ENCODE measurements at places on chromosomes 5 and 9. TPM values are rescaled to one million over a fixed set of nuclear protein-coding genes. Genes with fewer than 3 reads are reported as not detected.

Gene NXNL2
- total RNA-seq: not detected

Gene CDH6
- total RNA-seq: not detected

GRCh38 chr9:95729046-95729445, 146.4 kb upstream of the ERCC6L2 start:
- DNase-seq: no peak

Gene SLC6A7
- total RNA-seq: not detected

GRCh38 chr9:2461892-2462291, 159.7 kb upstream of the VLDLR start:
- no peak for DNase-seq

- peak; percentile 67 for DNase-seq
These were observed 100.7 kb downstream of the SUSD1 start for GRCh38 chr9:112074250-112075008.

GRCh38 chr9:110814159-110814558, 145.6 kb downstream of the MUSK start:
- no peak for DNase-seq

Gene SMU1
- total RNA-seq: 29.5 TPM

Gene NNT
- 63.4 TPM for total RNA-seq

GRCh38 chr5:1139331-1140170, 27.7 kb upstream of the SLC12A7 start:
- no peak for DNase-seq

DNA sequence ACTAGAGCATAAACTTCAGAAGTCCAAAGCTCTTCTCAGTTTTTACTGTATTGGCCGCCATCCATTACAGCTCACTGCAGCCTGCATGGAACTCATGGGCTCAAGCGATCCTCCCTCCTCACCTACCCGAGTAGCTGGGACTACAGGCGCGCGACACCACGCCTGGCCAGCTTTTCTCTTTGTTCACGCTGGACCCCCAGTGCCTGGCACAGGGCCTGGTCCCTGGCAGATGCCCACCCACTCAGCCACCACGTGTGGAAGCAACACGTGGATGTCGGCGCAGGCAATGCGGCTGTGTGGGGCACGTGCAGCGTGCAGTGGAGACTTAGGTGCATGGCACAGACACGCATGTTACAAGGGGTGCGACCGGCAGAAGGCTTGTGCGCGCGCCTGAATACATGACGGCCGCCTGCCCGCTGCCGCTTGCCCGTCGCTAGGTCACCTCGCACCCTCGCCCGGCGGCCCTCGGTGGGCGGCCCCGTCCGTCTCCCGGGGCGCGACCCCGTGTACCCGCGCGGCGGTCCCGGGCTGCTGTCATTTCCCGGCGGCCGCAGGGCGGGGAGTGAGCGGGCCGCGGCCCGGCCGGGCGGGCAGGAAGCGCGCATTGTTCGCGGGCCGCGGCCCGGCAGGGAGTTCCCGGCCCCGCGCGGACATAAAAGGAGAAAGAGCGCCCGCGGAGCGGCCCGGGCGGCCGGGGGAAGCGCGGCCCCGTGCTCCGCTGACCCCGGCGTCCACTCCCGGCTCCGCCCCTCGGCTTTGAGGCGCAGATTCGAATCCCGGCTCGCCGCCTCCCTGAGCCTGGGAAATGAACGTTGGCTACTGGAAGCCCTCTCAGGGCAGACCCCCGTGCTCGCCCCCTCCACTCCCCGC, 24.1 kb upstream of the PTGS1 start:
- DNase-seq: no peak

Gene SH3TC2
- not detected for total RNA-seq

Gene HK3
- 0.52 TPM for total RNA-seq

DNA sequence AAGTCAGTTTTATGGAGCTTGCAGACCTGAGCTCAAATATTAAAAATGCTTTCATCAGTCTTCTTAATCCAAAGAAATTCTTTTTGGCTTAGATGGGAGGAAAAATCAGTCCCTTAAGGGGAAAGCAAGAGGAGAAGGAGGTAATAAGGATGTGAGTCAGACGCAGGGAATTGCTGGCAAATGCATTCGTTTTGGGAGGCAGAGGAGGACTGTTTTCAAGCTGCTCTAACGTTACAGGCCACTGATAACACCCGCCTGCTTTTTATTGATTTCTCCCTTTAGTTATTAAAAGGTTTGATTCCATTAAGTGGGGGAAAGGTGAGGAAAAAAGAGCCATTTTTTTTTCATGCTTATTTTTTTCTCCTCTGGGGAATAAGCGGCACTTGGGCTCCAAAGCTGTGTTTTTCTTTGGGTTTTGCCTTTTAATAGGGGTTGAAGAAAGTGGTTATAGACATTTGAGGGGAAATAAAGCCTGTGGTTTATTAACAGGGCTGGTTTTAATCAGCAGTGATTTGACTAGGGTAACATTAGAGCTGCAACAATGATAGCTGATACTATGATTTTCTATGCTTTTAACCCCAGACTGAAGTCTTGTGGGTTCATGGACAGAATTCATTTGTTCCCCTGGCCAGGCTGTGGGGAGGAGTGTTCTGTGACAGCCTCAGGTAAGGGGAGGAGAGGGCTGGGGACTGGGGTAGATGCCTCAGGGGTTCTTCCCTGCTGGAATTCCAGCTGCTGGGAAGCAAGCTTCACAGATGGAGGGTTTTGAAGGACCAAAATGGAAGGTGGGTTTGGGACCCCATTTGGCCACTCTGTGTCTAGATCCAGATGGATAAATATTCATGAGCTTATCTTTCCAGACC, 225.2 kb downstream of the GAS1 start:
- no peak for DNase-seq

Gene CAMK2A
- not detected for total RNA-seq

DNA sequence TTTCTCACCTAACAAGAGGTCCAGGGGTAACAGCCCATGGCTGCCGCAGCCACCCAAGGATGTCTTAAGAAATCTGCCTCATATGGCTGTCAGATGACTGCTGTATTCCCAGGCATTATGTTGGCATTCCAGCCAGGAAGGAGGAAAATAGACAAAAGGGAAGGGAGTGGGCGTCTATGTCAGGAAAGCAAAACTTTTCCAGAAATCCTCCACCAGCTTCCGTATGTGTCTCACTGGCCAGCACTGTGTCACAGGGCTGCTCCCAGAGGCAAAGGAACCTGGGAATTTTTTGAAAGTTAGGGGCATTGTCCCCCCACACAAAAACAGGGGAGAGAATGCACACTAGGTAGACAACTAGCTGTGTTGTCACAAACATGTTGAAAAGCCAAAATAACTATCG, 7.3 kb downstream of the BHMT2 start:
- DNase-seq: no peak

- no peak for DNase-seq
These were observed 22.4 kb upstream of the SPINK14 start for GRCh38 chr5:148145916-148146315.

Gene UGT3A1
- total RNA-seq: not detected

Gene NAIP
- total RNA-seq: 21.4 TPM

Gene GLRX
- 111 TPM for total RNA-seq

GRCh38 chr9:121686930-121687541, 35.6 kb downstream of the DAB2IP start:
- DNase-seq: peak; percentile 68

Gene BTNL9
- total RNA-seq: 0.42 TPM

- no peak for DNase-seq
These were observed 12.9 kb upstream of the GABBR2 start for GRCh38 chr9:98721643-98722042.

DNA sequence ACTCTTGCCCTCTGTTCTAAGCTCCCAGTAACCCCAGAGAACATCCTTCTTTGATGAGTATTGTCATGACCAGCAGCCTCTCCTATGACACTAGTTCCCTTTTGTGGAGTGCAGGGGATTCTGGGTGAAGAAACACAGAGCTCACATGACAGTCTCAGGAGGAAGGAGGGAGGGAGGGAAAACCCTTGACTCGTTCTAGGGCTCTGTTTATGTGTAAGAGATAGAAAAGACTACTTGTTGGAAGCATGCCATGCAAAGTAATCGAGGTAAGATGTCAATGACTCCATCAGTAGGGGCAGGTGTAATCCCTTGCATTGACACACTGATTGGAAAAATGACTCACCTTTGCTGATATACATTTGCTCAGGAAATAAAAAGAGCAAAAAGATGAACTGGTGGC, 190.2 kb upstream of the ELL2 start:
- DNase-seq: no peak

DNA sequence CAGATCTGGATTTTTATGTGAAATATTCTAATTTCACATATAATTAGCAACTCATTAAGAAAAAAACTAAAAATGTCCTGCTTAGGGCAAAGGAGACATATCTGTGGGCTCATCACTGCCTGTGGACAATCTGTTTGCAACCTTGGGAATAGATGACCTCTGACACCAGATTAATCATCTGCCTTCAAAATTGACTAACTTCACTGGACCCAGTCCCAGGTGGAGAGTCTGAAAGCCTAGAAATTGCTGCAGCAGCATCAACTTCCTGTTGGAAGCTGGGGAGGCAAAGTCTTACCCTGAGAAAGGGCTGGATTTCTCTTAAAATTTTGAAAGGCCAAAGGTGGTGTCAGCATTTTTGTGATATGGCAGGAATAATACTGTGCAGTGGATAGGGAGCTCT, 76.3 kb upstream of the TNC start:
- no peak for DNase-seq

DNA sequence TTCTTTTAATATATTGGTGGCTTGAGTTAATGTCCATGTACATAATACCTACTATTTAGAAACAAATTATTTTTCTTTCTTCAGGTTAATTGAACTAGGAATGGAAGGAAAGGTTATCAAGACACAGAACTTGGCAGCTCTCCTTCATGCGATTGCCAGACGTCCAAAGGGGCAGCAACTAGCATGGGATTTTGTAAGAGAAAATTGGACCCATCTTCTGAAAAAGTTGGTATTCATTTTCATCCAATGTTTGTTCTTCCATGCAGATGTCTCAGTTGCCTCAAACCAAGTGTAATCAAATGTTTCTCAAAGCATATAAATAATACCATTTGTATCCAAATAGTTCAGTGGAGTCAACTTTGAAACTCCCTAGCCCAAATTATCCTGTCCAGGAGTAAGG, 22.6 kb upstream of the LNPEP start:
- no peak for DNase-seq

GRCh38 chr5:62152394-62153087, 153.5 kb upstream of the KIF2A start:
- DNase-seq: no peak

DNA sequence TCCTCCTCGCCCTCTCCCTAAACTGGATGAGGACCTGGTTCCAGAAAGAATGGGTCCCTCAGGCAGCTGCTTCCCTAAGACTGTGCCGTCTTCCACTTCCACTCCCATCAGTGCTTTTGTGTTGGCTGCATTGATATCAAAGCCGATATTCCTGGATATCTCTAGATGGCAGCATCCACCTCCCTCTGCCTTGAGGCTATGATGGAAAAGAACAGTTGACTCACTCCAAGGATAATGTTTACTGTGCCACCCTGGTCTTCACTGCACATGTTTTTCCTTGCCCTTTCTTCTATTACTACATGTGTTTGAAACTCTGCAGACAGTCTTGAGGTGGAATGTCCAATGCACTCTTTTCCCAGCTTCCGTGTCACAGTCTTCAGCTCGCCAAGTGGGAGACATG, 211.6 kb downstream of the MAST4 start:
- no peak for DNase-seq

DNA sequence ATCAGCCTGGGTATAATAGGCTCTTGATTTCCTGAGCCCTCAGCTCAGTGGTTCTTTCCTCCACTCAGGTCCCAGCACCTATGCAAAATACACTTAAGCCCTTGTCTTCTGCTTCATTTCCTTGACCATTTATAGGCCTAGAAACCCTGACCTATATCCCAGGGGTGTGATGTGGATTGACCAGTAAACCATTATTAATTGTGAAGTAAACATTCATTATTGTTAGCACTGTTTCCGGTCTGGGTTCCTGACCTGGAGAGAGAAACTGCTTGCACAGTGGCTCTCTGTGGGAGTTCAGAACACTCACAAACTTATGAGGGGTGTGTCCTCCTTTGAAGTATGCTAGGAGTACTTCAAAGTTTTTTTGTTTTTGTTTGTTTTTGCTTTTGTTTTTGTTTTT, 19.6 kb upstream of the TOMM5 start:
- no peak for DNase-seq

- no peak for DNase-seq
These were observed 225.7 kb downstream of the FRMD3 start for GRCh38 chr9:83312537-83312936.

Gene ADCY2
- not detected for total RNA-seq
